KBM-7 (cell line): ENCODE measurements at places on chromosomes 2 and 18.
A peak's percentile ranks its signal among the peaks of the same experiment; 100 is the strongest.

DNA sequence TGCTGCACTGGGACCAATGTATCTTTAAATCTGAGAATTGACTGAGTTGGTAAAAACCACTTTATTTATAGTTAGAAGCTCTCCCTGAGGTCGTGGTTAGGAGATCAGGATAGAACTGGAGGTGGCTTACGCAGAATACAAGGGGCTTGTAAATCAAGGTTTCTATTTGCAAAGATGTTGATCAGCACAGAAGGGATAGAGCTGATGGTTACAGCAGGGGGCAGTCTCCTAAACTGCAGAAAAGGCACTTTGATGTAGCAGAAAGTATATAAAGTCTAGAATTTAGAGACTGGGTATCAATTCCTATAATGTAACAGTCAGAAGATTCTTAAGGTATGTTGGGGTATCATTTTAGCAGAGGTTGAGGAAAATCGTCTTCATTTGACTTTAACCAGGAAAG is 25.2 kb upstream of the ACVR1 start:
- DNase-seq: no peak

DNA sequence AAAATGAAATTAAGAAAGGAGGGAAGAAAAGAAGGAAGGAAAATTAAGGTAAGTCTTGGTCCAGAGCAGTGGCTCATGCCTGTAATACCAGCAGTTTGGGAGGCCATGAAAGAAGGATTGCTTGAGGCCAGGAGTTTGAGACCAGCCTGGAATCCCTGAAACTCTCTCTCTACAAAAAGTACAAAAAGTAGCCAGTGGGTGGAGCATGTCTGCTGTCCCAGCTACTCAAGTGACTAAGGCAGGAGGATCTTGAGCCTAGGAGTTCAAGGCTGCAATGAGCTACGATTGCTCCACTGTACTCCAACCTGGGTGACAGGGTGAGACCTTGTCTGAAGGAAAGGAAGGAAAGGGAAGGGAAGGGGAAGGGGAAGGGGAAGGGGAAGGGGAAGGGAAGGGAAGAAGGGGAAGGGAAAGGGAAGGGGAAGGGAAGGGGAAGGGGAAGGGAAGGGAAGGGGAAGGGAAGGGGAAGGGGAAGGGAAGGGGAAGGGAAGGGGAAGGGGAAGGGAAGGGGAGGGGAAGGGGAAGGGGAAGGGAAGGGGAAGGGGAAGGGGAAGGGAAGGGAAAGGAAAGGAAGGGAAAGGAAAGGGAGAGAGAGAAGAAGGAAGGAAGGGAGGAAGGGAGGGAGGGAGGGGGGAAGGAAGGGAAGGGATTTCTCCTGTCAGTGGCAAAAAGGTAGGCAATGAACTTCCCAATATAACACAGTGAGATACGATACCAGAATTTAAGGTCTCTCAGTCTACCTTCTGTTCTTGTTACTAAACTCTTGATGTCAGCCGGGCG is 412.8 kb downstream of the CMPK2 start:
- DNase-seq: peak; percentile 7

- no peak for DNase-seq
Measured at GRCh38 chr2:60364491-60364890, 189.0 kb downstream of the BCL11A start.

DNA sequence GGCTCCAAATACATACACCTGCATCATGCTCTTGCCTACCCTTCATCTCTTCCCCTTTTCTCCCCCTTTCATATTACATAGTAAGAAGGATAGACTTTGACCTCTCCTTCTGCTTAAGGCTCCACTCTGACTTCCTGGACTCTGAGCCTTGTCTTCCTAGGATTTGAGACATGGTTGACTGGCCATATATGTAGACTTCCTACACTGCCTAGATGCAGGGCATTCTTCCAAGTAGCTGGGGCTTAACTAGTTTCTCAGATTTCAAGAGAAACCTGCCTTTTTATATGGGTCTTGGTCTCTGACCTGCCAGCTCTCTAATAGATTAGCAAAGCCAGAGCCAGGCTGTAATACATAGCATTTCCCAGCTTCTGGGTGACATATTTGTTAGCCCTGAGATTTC is 35.4 kb upstream of the CYP26B1 start:
- no peak for DNase-seq

DNA sequence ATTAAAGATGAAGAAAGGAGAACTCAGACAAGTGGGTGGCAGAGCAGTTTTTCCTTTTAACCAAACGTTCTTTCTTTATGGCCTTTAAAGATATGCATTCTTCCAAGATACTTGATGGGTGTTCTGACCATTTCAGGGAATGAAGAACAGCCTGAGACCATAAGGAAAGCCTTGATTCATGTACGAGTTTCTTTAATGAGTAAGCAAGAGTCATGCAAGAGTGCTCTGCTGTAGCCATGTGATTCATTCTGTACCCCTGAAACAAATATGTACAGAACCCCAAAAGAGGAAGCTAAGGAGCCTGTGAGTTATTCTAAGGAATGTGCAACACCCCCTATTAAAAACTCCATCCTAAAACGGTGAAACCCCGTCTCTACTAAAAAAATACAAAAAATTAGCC is 372.8 kb downstream of the MTX2 start:
- no peak for DNase-seq

DNA sequence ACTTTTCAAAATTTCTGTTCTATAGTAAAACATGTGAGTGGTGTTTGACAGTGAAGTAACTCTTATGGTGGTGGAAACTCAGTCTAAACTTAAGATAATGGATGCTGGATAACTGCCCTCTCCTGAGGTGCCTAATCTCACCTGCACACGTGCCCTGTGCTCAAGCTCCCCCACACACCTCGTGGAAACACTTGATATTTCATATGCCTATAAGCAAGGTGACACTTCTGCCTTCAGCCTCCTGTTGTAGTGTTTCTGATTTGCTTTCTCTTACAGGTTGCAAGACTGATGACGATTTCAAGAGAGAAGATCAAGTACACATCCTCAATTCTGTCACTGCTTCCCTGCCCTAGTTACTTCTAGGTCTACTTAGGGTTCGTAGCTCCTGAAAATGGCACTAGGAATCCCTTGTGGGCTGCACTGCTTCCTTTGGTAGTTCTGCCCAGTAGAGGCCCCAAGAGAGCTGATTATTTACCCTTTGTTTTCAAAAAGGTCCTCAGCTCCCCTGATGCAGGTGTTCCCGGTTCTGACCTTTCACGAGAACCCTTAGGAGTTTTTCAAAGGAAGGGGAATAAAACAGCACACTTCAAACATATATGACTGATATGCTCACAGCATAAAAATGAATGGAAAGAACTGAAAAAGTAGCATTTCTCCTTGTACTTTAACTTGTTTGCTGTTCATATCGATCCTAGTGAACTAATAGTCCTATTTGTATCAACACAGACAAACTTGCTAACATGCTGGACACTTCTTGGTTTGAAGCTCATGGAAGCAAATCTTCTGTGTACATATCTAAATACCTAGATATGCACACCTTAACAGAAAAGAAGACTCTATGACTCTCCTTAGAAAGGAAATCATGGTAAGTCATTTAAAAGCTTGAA is 6.7 kb downstream of the CAVIN2 start:
- no peak for DNase-seq

GRCh38 chr2:230325316-230326243 is 1.4 kb upstream of the SP140L start:
- DNase-seq: no peak

GRCh38 chr18:56727399-56727798 is 76.2 kb downstream of the WDR7 start:
- DNase-seq: no peak

DNA sequence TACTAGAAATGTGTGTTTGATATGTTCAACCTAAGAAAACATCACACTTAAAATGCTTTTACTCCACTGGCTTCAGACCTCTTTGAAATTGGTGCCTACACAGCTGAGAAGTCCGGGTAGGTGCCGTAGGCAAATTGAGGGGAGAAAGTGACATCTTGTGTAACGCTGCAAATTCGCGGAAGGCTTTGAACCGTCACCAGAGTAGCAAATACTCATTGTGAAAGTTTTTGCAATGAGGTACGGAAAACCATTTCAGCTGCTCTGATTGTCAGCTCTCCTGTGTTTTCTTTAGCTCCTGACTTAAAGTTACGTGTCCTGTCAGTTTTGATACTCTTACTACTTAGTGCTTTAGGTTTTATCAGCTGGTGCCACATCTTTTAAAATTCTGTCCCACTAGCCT is 224.5 kb downstream of the FAM210A start:
- no peak for DNase-seq

GRCh38 chr2:20823917-20824316 is 1.0 kb upstream of the LDAH start:
- DNase-seq: no peak

DNA sequence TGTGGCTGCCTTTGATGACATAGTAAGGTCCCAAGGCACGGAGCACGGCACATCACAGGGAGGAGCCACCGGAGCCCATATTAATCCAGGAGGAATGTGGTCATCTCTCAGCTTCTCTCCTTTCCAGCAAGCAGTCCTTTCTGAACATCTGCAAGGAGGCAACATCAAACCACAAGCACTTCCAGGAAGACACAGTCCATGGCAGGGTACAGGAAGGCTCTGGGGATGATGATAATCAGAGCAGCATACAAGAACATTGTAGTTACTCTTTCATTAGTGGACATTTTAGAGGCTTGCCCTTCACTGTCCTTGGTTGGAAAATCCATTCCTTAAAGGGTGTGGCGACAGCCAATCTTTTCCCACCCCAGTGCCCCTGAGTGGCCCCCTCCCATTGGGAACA is 31.1 kb downstream of the YPEL5 start:
- no peak for DNase-seq

DNA sequence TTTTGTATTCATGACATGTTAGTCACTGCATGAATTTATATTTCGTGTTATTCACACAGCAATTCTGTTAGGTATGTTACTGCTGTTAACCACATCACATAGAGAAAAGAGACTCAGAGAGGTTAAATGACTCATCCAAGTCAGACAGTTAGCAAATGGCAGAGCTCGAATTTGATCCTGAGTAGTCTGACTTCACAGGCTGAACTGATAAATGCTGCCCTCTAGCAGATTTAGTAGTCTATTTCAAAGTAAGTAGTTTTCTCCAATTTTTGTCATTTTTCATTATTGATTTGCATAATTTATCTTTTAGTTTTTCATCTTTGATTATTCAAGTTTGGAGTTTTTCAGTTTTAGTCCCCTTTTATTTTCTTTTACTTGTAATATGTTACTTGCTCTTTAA is 58.3 kb downstream of the WDR7 start:
- peak; percentile 32 for DNase-seq

- no peak for DNase-seq
Measured at GRCh38 chr2:74041726-74042125, 57.0 kb downstream of the TET3 start.

DNA sequence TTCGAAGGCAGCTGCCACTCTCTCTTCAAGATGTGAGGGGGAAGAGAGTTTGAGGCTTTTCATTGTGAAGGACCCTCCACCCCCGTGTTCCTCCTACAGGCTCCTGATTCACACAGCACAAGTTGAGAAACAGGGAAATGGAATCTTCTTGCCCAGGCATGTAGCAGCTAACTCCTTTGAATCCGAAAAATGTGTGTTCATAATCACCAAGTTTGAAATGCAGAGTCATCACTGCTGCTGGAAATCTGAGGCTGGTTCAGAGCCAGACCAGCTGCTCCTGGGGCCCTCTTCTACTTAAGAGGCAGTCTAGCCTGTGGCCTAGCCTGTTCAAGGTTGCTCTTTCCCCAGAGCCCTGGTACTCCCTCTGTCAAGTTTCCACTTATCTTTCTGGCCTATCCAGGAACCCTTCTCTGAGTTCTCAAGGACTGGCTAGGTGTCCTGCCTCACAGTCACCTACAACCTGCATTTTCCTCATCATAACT is 166.4 kb downstream of the TMEM247 start:
- DNase-seq: peak; percentile 35

GRCh38 chr2:73823916-73824523 is 4.7 kb upstream of the STAMBP start:
- DNase-seq: peak; percentile 58

GRCh38 chr2:86274265-86274917 is 63.0 kb downstream of the REEP1 start:
- no peak for DNase-seq

DNA sequence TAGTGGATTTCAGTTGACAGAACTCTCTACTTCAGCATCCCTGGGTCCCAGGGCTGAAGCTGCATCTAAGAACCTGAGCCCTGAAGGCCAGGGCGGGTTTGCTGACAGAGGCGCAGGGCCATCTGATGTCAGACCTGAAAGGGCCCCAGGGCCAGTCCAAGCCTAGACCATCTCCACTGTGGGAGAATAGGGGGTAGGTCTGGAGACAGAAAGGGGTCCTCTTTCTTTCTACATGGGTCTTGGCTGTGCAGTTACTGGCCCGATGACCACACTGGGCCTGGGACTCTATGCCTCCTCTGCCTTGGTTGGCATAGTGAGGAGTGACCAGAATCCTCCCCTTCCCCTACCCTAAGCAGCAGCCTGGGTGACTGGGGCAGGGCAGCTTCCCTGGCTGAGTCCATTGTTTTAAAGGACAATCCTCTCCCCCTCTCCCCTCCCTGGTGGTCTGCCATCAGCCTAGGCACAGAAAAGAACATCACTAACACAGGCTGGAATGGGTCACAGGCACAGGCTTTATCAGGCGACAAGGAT is 34.5 kb downstream of the HS1BP3 start:
- DNase-seq: no peak

- peak; percentile 75 for DNase-seq
Measured at GRCh38 chr2:235669269-235669831, 175.5 kb downstream of the AGAP1 start.

DNA sequence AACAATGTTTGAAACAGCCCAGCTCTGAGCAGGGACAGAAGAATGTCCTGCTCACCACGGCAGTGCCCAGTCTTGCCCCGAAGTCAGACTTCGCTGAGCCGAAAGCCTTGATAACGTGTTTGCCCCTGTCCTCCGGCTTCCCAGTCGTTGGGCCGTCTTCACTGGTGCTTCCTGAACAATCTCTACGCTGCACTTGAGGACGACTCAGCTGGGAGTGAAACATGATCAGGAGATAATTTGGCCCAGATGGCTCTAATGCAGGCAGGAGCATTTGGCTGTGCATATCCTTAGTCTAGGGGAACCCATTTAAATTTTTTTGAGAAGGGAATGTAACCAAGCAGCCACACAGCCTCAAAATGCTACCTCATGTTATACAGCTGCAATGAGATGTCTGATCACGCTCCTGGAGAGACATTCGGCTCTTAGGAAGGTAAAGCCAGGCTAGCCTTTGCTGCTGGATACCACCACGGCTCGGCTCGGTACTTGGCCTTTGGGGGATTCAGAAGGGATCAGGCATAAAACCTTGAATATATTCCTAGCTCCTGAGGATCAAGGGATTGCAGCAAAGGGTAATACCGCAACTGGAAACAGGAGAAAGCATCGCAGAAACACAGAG is 43.6 kb downstream of the FECH start:
- DNase-seq: no peak

GRCh38 chr2:189391201-189391600 is 50.1 kb upstream of the WDR75 start:
- DNase-seq: no peak

DNA sequence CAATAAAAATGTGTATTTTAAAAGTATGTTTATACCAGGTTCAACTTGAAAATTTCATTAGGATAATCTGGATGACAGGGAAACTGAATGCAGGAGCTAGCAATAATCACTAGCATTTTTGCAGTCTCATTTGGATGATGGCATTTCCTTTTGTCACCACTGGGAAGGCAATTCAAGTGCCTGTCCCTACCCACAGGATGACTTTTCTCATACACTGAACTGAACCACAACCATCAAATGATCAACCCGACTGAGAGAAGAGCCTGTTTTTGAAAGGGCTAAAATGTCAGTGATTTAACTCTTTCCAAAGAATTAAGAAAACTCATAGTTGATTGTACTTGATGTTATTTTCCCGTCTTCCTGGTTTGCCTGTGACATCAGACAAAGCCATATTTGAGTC is 115.0 kb downstream of the FAM124B start:
- DNase-seq: peak; percentile 19

- no peak for DNase-seq
Measured at GRCh38 chr18:24470022-24470618, 9.7 kb downstream of the HRH4 start.

GRCh38 chr2:3146175-3146574 is 231.4 kb downstream of the EIPR1 start:
- DNase-seq: no peak
